Brain (organoid and tissue), 16 donors: ENCODE measurements at places on chromosomes 5 and 9. TPM values are rescaled to one million over a fixed set of nuclear protein-coding genes. Genes with fewer than 3 reads are reported as not detected.

- peak; percentile 81 for DNase-seq
Measured at GRCh38 chr5:176530983-176531901, 6.0 kb downstream of the RNF44 start.

GRCh38 chr9:29838491-29839020 is 2265.3 kb upstream of the C9orf72 start:
- no peak for DNase-seq

Gene ANKRD31
- not detected for polyA plus RNA-seq

- DNase-seq, result no peak
Measured at GRCh38 chr5:168314735-168315411, 23.4 kb downstream of the WWC1 start.

DNA sequence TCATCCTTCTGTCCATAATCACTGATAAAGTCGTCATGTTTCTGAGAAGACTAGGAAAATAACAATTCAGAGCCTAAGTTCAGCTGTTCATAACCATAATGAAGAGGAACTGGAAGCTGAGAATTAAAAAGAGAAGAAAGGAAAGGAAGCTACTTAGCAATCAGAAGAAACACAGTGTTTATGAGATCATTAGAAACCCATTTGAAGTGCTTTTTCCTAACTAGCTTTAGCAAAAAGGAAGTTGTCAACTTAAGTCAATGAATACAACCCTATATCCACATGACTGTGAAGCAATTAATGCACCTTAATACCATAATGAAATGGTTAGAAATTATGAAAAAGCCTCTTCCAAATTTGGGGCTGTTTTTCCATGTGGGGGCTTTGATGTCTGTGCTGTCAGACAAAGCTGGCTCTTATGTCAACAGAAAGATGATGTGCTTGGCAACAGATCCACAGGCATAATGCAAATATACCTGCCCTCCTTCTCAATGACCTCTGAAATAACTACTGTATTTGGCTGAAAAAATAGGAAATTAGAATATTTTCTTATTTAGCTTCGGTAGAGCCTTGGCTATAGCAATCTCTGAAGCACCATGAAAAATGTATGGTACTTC is 463.5 kb downstream of the RASEF start:
- no peak for DNase-seq

- DNase-seq, result no peak
Measured at GRCh38 chr5:151258201-151258611, 5.2 kb downstream of the GM2A start.

GRCh38 chr9:71783120-71783523 is 14.8 kb upstream of the CEMIP2 start:
- no peak for DNase-seq

GRCh38 chr9:17082343-17083064 is 52.3 kb upstream of the CNTLN start:
- DNase-seq, result peak; percentile 41

GRCh38 chr9:29806937-29807618 is 2233.8 kb upstream of the C9orf72 start:
- DNase-seq, result peak; percentile 4

- no peak for DNase-seq
Measured at GRCh38 chr9:123883634-123884033, 46.3 kb downstream of the DENND1A start.

Gene TLE1
- 82.9 TPM for polyA plus RNA-seq

DNA sequence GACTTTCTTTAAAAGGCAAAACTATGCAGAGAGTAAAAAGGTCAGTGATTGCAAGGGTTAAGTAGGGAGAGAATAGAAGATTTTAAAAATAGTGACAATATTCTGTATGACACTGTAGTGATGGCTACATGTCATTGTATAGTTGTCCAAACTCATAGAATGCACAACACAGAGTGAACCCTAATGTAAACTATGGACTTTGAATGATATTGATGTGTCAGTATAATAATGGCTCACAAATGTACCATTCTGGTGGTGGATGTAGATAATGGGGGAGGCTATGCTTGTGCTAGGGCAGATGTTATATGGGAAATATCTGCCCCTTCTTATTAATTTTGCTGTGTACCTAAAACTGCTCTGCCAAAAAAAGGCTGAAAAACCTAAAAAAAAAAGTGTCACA is 468.9 kb downstream of the KIF4B start:
- no peak for DNase-seq

Gene LPAR1
- 53.3 TPM for polyA plus RNA-seq

Gene AMBP
- polyA plus RNA-seq, result not detected

Gene OR5C1
- not detected for polyA plus RNA-seq

- DNase-seq, result peak; percentile 16
Measured at GRCh38 chr9:18910916-18911315, 122.1 kb downstream of the SAXO1 start.

Gene ANKRD18B
- 0.53 TPM for polyA plus RNA-seq

DNA sequence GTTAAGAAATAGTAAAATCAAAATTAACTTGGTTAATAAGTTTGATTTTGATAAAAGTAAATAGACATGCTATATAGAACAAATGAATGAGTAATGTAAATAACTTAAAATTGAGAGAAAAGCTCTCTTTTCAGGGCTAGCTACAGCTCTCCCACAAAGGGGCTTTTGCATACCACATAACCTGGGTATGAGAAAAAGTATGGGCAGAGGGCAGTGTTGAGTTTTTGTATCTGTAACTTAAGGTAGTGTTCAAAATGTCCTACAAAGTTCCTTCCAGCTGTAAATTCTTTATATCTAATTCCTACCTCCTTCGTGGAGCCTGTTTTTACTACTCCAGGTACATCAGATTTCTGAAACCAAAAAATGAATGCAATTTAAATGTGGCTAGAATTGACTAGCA is 18.9 kb upstream of the TTC33 start:
- DNase-seq, result no peak

- no peak for DNase-seq
Measured at GRCh38 chr5:6338135-6338534, 40.2 kb downstream of the MED10 start.

DNA sequence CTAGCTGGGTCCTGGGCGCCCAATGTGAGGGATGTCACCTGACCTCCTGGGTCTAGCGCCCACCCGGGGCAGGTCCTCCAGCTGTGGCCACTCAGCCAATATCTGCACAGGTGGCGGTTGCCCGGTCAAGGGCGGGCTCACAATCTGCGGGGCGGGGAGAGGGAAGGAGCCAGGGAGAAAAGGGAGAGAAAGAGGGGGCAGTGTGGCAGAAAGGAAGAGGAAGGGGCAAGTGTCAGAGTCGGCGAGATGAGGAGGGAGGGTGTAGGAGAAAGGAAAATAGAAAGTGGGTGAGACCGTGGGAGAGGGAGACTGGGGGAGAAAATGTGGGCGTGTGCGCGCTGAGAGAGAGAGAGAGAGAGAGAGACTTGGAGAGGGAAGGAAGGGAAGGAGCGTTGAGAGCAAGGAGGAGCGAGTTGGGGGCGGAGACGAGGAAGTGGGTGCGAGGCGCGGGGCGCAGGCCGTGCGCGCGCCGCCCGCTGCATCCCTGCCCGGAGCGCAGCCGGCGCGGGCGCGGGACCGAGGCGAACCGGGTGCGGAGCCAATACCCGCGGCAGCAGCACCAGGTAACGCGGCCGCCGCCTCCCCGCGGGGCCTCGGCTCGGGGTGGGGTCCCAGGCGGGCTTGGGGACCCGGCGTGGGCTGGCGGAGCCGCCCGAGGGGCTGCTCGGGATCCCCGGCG is at the start of gene HRH2:
TSS of gene HRH2 (plus strand) at position 479 of the 679 bp plus-strand sequence. CDS start 25,163 bp downstream, outside the sequence.
- peak; percentile 85 for DNase-seq

DNA sequence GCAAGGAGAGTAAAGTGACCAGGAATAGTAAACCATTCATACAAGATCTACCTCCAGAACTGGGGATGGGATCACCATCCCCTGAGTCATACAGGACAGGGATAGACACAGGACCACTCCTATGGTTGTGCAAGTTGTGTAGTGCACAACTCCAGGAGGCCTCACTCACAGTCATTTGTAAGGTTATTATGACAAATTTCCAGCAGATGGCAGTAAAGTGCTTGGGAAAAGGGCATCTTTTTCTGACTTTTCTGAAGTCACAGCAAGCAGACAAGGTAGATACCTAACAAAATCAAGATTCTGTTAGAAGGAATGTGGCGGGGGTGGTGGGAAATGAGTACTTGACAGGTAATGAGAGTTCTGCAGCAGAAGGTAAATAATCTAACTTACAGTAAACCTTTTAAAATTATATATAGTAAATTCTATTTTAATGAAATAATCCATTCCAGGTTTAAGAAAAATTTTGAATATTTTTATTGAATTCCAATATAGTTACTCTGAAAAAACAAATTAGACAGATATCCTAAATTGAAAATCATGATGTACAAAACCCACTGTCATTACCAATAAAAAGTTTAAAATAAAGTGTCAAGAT is 16.7 kb upstream of the KIF27 start:
- peak; percentile 60 for DNase-seq

DNA sequence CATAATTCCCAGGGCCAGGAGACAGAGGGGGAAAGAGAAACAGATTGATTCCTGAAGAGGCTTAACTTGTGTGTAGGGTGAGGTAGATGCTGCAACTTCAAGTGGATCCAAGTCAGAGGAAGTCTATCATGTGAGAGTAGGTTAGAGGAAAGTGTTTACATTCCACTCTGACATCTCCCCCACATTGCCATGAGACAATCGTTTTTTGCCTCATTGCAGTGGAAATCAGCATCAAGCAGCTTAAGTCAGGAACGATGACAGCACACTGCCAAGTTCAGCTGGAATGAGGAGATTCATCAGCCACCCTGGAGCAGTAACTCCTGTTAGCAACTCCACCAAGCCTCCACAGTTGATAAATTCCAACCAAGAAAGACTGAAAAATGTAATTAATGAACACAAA is 689.7 kb upstream of the MEF2C start:
- no peak for DNase-seq

GRCh38 chr5:172114875-172115422 is 73.1 kb downstream of the STK10 start:
- DNase-seq, result no peak

DNA sequence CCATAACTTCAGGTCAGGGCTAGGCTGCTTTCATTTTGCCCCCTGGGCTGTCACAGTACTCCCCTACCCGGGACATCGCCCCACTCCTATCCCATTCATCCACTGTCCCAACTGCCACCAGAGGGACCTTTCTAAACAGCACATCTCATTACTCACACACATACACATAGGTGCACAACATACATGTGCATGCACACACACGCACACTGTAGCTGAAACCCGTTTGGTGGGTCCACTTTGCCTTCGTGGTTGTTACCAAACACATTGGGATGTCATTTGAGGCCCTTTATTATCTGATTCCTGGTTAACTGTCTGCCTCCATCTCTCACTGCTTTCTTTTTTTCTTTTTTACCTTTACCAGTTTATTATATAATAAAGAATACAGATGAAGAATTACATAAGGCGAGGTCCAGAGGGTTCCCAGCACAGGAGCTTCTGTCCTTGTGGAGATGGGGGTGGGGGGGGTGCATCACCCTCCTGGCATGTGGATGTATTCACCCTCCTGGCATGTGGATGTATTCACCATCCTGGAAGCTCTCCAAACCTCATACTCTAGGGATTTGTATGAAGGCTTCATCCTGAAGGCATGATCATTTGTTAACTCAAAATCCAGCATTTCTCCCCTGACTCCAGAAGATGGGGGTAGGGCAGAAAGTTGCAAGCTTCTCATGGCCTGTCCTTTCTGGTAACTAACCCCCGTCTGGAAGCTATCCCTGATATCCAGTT is 186.0 kb downstream of the GOLPH3 start:
- no peak for DNase-seq

GRCh38 chr5:6404129-6404528 is 25.8 kb upstream of the MED10 start:
- no peak for DNase-seq

DNA sequence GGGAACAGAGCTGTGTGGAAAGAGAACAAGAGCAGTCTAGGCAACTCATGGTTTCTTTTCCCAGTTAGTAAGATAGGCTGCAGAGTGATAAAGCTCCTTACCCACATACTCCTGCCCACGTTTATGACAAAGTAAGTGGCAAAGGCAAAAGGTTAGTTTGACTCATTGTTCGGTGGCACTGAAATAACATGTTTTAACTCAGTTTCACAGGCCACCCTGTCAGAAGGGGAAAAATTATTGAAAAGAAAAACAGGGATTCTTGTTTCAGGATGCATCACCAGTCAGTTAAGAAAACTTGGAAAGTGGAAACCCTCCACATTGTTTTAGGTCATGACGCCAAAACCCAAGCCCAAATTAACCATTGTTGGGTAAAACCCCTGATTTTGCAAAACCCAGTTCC is 22.3 kb upstream of the DAB2 start:
- no peak for DNase-seq

- DNase-seq, result no peak
Measured at GRCh38 chr9:745761-746380, 95.6 kb upstream of the DMRT1 start.

- DNase-seq, result no peak
Measured at GRCh38 chr9:107928701-107929371, 439.3 kb upstream of the KLF4 start.

- no peak for DNase-seq
Measured at GRCh38 chr9:109253637-109254284, 67.1 kb downstream of the EPB41L4B start.

Gene SLC36A2
- not detected for polyA plus RNA-seq

- DNase-seq, result peak; percentile 70
Measured at GRCh38 chr5:77438071-77438470, 54.0 kb downstream of the WDR41 start.

Gene PCDHA3
- 0.61 TPM for polyA plus RNA-seq

Gene ARL14EPL
- not detected for polyA plus RNA-seq

DNA sequence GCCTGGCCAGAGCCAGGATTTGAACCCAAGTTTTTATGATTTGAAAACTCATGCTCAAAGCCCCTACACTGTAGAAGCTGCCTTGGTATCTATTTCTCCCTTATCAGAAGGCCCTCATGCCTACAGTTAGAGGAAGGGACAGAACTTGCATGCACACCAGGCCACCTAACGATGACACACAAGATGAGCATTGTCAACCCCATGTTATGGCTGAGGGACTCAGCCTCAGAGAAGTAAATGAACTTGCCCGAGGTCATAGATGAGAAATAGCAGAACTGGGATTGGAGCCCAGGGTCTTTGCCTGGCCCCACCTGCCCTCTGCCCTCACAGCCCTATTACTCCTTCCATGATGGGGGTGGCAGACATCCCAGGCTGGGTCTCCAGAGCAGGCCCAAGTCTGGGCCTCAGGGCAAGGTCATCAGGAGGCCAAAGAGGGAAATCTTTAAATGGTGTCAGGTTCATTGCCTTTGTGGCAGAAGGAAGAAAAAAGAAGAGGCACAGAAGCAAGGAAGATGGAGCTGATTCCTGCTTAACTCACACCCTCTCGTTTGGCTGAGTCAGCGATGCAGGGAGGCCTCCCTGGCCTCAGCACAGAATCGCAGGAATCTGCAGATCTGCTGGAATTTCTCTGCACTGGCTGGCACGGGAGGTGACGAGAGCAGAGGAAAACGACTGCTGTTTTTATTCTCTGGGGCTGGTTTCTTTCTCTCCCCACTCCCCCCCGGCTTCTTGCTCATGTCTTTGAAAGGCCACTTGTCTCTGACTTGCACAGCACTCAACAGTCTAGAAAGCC is 20.6 kb upstream of the CRB2 start:
- DNase-seq, result peak; percentile 69
